ENCODE measurements at places on chromosomes 2 and 18. TPM values are rescaled to one million over a fixed set of nuclear protein-coding genes. Genes with fewer than 3 reads are reported as not detected.

The YPEL5 gene
- total RNA-seq = 81.6 TPM

The MAPRE3 gene
- total RNA-seq = 30.0 TPM

The NGEF gene
- 3.1 TPM for total RNA-seq

The CDCA7 gene
- 2.3 TPM for total RNA-seq

DNA sequence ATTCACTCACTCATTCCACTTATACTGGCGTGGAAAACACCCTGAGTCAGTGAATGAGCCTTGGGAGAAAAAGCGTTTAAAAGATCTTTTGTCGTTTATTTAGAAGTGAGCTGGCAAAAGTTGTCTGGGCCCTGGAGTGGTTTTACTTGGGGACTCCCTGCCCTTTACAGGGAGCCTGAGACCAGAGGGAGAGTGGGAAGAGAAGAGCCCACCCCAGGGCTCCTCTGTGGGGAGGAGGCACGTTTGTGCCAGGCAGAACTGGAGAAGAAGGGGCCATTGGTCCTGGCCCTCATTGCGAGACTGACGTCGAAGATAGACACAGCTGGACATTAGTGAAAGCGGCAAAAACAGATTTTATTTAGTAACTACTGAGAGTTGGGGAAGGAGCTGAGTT is 25.7 kb downstream of the DCDC2C start:
- no peaks in the 10 kb centered on the region for H3K36me3 ChIP-seq
- no peak for DNase-seq
- peaks cover 3% of the 10 kb centered on the region for H3K4me1 ChIP-seq
- H3K27me3 ChIP-seq = no peaks in the 10 kb centered on the region
- H3K4me3 ChIP-seq = no peak overlapping the region
- no peak overlapping the region for H3K27ac ChIP-seq

DNA sequence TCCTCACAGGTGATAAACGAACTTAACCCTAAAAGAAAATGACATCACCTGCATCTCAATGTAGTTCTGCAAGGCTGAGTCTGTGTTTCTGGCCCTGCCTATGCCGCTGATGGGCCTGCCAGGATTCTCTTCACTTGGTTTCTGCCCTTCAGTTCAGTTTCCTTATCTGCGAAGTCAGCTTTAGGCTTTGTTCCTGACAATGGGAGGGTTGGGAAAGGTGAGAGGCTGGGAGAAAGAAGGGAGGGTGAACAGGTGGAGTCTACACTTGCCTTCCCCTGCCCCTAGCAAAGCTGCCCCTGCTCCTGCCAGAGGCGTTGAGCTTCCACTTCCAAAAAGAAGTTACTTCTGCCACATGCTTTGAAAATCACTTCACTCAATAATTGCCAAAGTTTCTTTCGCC is 124.0 kb upstream of the APCDD1 start:
- no peaks in the 10 kb centered on the region for H3K27me3 ChIP-seq
- no peak for DNase-seq
- no peaks in the 10 kb centered on the region for H3K36me3 ChIP-seq
- no peaks in the 10 kb centered on the region for H3K4me1 ChIP-seq
- H3K4me3 ChIP-seq = no peak overlapping the region

DNA sequence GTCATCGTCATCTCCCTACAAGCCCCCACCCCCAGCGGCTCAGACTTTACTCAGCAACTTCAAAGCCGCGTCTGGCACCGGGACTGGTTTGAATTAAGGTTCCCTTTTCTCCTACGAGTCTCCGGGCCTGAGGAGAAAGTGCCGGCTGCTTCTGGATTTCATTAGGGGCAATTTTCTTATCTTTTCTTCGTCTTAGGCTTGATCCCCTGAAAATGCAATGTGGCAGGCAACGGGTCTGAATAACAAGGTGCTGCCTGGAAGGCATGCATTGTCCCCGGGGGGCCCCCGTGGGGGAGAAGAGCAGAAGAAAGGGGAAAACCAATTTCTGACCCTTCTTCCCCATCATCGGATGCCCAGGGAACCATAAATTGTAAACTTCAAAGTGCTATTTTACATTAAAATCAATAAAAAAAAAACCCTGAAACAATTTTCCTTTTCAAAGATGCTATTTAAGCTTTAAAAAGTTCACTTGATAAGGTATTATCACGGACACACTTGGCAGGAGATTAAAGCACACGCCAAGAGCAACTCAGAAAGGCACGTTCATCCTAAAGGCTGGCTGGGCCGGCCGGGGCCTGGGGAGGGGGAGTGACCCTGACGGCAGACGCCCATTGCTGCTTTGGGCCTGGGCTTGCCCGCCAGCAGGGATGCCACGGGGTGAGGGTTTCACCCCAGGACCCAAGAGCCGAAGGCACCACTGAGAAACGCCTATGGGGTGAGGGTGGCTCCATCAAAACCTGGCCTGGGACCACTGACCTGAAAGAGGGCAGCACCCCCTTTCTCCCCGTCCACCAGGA is 230.4 kb downstream of the TWIST2 start:
- no peaks in the 10 kb centered on the region for H3K27me3 ChIP-seq
- no peak overlapping the region for H3K27ac ChIP-seq
- H3K4me3 ChIP-seq = no peak overlapping the region
- H3K36me3 ChIP-seq = no peaks in the 10 kb centered on the region

DNA sequence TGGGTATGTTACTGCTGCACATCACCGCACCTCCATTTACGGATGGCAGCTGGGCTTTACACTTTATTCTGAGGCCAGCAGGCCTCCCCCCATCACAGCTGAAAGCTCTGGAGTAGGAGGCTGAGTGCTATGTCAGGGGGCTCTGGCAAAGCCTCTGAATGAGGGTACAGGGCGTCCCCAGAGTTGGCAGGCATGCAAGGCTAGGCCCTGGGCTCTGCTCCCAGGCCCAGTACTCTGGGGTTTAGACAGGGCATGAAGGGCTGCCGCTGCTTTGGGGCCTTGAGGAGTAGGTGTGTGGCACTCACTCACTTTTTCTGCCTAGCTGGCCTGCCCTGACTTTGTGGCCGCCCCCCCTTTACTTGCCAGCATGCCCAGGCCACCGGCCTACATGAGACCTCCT is 90.8 kb downstream of the WDSUB1 start:
- H3K27ac ChIP-seq = no peak overlapping the region
- no peak for DNase-seq
- H3K4me1 ChIP-seq = no peaks in the 10 kb centered on the region
- H3K4me3 ChIP-seq = no peak overlapping the region
- H3K27me3 ChIP-seq = no peaks in the 10 kb centered on the region
- H3K36me3 ChIP-seq = no peaks in the 10 kb centered on the region

- no peak overlapping the region for H3K27ac ChIP-seq
- no peak overlapping the region for H3K4me3 ChIP-seq
- no peaks in the 10 kb centered on the region for H3K36me3 ChIP-seq
- no peaks in the 10 kb centered on the region for H3K27me3 ChIP-seq
- H3K4me1 ChIP-seq = peaks cover 2% of the 10 kb centered on the region
Measured at GRCh38 chr2:62577994-62578781, 72.2 kb upstream of the TMEM17 start.

GRCh38 chr2:30223413-30223874 is 7.9 kb upstream of the LBH start:
- H3K4me3 ChIP-seq = no peak overlapping the region
- no peaks in the 10 kb centered on the region for H3K27me3 ChIP-seq
- peaks cover 9% of the 10 kb centered on the region for H3K4me1 ChIP-seq
- H3K36me3 ChIP-seq = no peaks in the 10 kb centered on the region
- no peak overlapping the region for H3K27ac ChIP-seq
- DNase-seq = no peak

GRCh38 chr2:73759904-73760303 is 20.0 kb downstream of the DUSP11 start:
- H3K4me1 ChIP-seq = peaks cover 9% of the 10 kb centered on the region

- H3K36me3 ChIP-seq = no peaks in the 10 kb centered on the region
- no peak overlapping the region for H3K27ac ChIP-seq
- H3K4me1 ChIP-seq = no peaks in the 10 kb centered on the region
- no peak for DNase-seq
Measured at GRCh38 chr2:119550346-119550745, 6.1 kb downstream of the CFAP221 start.

DNA sequence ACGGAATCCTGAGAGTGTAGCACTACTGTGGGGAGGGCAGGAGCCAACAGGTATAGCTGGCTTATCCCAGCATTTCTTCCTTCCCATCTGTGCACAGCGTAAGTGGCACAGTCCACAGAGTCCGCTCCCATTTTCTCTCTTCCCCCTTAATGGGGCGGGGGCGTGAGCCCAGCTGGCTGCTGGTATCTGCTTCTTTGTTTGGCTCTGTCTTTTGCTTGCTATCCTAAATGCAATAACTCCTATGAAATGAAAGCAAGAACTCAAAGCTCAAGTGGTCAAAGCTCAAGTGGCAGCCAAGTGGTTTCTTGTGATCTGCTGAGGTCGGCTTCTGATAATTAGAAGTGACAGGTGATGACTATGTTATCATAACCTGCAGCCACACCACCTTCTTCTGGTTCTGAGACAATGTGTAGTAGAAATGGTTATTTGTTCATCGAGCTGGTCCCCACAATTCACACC is 192.7 kb downstream of the PLCL1 start:
- H3K36me3 ChIP-seq = no peaks in the 10 kb centered on the region
- peaks cover 3% of the 10 kb centered on the region for H3K4me1 ChIP-seq
- no peaks in the 10 kb centered on the region for H3K27me3 ChIP-seq
- no peak overlapping the region for H3K27ac ChIP-seq

Data from ovary (tissue), 10 donors.